Stimulated activated CD8-positive, alpha-beta memory T cell treated with anti-CD3 and anti-CD28 coated beads, Interleukin-4, amount 100 ng/mL, for 24 hours (primary cell): ENCODE measurements at places on chromosomes 12 and 14.

DNA sequence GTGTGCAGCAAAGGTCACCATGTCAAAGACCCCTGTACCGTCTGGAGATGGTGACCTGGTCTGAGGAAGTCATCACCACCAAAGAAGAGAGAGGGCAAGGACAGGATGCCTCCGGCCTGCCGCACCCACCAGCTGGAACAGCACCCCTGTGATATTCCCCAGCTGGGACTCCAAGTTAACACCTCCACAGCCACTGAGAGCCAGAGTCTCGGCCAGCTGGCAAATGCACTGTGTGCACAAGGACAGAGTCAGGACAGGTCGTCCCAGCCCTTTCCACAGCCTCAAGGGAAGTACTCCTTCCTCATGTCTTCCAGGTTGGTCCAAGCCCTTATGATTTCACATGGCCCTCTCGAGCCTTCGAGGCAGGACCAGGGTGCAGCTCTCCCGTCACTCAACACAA, 19.3 kb upstream of the FKBP4 start:
- no peak for DNase-seq

GRCh38 chr12:54197010-54197409, 8.2 kb upstream of the SMUG1 start:
- no peak for DNase-seq

- no peak for DNase-seq
Observed at GRCh38 chr14:23630687-23631086, 5.5 kb upstream of the DHRS2 start.

- no peak for DNase-seq
Observed at GRCh38 chr14:74934041-74934440, 11.0 kb upstream of the RPS6KL1 start.
